ENCODE measurements at places on chromosomes 7 and 10.

- no peak for DNase-seq
Observed at GRCh38 chr10:34938399-34938670, 123.2 kb upstream of the PARD3 start.

- DNase-seq: no peak
Observed at GRCh38 chr7:140239653-140239935, 62.8 kb upstream of the KDM7A start.

DNA sequence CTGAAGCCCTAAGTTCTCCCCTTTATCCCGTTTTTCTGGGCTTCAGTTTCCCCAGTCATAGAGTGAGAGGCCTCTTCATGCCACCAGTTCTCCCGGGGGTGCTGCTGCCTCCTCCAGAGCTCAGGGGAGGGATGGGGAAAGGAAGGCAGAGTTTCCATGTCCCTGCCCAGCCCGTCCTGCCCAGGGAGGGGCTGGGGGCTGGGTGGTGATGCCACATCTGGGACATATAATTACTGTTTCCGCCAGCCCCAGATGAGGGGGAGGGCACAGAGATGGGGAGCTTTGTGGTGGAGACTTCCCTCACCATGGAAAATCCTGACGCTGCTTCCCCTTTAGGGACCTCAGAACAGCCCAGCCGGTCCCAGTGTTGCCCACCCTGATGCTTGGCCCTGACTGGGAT lies 4.1 kb downstream of the AQP1 start:
- no peak for DNase-seq

DNA sequence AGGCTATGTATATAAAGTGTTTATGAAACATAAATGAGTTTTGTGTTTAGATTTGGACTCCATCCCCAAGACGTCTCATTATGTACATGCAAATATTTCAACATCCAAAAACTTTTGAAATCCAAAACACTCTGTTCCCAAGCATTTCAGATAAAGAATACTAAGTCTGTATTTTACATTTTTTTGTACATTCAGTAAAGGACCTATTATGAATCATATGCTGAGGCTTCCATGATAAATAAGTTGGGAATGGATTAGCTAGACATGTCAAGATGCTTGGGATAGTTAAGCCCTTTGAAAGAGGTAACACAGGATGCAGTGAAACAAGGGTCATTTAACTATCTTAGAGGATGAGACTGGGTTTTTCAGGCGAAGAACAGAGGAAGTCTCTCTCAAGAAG lies 262.9 kb downstream of the SNX13 start:
- DNase-seq: no peak

GRCh38 chr10:58885146-58885545 lies 291.3 kb upstream of the PHYHIPL start:
- DNase-seq: no peak

GRCh38 chr7:138483531-138483930 lies 23.5 kb downstream of the TRIM24 start:
- DNase-seq: no peak

DNA sequence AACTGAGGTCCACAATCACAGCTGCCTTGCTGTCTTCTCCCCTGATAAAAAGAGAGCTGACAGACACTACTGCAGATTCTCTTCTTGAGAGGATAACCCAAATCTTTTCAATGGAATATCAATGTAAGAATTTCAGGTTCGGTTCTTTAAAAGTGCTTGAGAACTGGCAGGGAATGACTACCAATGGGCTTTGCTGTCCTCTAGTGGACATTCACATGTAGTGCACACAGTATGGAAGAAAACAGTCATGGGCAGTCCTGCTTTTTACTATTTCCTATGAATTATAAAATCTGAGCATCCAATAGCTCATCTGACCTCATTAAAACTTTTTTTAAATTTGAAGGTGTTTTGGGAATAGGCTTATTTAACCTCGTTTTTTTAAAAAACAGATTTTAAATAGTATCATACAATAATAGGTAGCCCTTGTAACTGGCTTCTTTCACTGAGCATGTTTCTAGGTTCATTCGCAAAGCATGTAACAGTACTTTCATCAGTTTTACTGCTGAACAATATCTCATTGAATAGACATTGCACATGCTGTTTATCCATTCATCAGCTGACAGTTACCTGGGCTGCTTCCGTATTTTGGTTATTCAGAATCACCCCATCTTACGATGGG lies 18.3 kb downstream of the FZD9 start:
- DNase-seq: no peak

- DNase-seq: no peak
Observed at GRCh38 chr10:28429045-28429444, 103.9 kb upstream of the WAC start.

GRCh38 chr10:29140991-29141390 lies 147.9 kb upstream of the LYZL1 start:
- no peak for DNase-seq

GRCh38 chr7:42945821-42946626 lies 13.8 kb downstream of the MRPL32 start:
- no peak for DNase-seq

GRCh38 chr10:97365761-97366351 lies 31.3 kb upstream of the FRAT2 start:
- DNase-seq: no peak

DNA sequence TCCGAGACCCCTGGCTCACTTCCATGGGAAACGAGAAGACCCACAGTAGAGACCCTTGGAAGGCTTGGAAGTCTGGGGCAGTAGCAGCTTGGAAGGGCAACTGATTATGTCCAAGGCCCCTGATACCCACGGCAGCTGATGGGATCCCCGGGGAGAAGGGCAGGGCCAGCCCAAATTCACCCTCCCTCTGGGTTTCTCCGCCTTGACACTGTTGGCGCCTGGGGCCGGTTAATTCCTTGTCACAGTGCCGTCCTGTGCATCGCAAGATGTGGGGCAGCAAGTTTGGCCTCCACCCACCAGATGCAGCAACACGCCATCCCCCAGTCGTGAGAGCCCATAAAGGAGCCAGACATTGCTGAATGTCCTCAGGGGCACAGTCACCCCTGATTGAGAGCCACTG lies 89.2 kb downstream of the RGS10 start:
- DNase-seq: no peak

- no peak for DNase-seq
Observed at GRCh38 chr10:24642921-24643678, 80.6 kb downstream of the ARHGAP21 start.

Data from activated naive CD8-positive, alpha-beta T cell treated with anti-CD3 and anti-CD28 coated beads, Interleukin-2, amount 50 U/mL, for 16 hours (primary cell).